ENCODE measurements at places on chromosomes 12 and 14. TPM values are rescaled to one million over a fixed set of nuclear protein-coding genes. Genes with fewer than 3 reads are reported as not detected.

- H3K36me3 ChIP-seq = peaks cover 5% of the 10 kb centered on the region
- H3K27ac ChIP-seq = peak overlapping the region; percentile 41
- DNase-seq = peak; percentile 17
Observed at GRCh38 chr12:121297435-121297991, 1.0 kb upstream of the CAMKK2 start.

APAF1 gene
- 25.7 TPM for total RNA-seq

NGB gene
- 9.6 TPM for total RNA-seq

- H3K27me3 ChIP-seq = no peaks in the 10 kb centered on the region
- no peak for DNase-seq
- H3K27ac ChIP-seq = no peak overlapping the region
Observed at GRCh38 chr14:80271389-80271788, 60.1 kb upstream of the DIO2 start.

DNA sequence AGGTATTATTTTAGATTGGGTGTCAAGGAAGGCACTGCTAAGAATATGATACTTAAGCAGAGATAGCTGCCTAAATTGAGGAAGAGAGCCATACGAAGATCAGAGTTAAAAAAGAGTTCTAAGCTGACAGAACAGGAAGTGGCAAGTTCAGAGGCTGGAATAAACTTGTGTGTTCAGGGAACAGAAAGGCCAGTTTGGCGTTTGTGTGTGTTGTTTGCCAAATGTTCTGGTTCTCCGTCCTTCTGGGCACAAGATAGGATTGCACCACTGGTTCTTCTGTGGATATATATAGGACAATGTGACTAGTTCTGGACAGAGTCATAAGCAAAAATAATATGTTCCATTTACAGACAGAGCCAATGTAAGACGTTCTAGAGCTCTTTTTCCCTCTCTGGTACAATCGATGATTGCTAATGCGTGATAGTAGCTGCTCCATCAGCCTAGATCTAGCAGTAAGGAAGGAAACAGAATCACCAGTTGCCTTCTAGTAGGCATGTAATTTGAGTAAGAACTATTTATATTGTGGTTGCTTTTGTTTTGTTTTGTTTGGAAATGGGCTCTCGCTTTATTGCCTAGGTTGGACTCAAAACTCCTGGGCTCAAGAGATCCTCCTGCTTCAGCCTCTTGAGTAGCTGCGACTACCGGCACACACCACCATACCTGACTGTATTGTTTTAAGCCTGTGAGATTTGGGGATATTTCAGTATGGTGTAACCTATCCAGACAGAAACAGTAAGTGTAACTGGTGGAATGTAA, 7.4 kb downstream of the BBS10 start:
- H3K4me1 ChIP-seq = no peaks in the 10 kb centered on the region
- no peaks in the 10 kb centered on the region for H3K27me3 ChIP-seq

DNA sequence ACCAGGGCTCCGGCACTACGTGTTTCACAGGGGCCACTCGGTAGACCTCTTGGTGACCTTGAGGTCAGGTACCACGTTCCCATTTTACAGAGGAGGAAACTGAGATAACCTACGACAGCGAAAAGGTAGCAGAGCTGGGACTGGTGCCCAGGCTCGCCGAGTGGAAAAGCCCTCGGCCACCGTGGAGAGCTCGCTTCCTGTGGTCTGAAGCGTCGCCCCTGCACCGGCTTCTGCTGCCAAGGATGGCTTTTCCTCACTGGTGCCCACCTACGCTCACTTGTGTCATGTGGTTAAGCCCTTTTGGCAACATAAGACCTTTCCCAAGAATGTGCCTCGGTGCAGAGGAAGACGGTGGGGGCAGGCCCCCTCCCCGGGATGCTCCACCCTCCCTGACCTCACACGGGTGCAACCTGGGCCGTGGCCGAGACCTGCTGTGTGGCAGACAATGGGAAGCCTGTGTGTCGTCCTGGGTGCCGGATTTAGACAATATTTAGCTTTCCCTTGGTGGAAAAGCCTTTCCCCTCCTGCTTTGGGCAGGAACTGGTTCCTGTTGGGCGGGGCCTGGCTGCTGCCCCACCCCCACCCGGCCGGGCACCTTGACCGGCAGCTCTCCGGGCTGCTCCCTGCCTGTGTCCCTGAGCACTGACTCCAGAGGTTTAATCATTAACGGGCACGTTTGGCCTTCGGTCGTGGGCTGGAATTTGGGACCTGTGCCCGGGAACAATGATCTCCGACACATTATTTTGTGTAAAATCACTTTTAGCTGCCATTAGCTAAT, 32.4 kb upstream of the PPP1R13B start:
- H3K4me3 ChIP-seq = no peak overlapping the region
- H3K36me3 ChIP-seq = no peaks in the 10 kb centered on the region
- no peak for DNase-seq
- peak overlapping the region; percentile 34 for H3K27ac ChIP-seq
- no peaks in the 10 kb centered on the region for H3K27me3 ChIP-seq

COPS7A gene
- total RNA-seq = 80.4 TPM

PIANP gene
- total RNA-seq = 3.8 TPM

DNA sequence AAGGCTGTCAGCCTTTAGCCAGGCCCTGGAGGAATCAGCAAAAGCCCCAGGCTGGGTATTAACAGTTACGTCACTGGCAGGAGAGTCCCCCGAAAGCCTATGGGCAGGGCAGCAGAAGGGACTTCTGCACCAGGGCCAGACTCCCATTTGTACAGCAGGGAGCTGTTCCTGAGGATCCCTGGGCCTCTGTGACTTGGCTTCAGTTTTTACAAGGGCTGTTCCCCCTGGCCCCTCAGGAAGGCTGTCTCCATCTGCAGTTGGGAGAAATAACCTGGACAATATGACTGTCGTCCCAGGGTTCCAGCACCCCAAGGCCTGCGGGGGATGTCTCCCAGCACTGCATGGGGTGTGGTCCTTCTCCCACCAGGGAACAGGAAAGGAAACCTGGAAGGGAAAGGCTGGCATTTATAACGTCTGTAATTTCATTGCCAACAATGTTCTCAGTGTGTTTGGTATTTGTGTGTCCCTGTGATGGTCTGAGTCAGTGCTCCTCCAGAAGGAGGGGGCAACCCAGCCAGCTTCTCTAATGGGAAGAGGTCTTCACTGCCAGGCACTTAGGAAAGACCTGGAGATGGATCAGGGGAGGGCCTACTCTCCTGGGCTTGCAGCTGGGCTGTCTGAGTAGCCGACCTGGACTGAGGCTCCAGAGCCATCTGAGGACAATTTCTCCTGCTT, 42.4 kb downstream of the ERH start:
- H3K36me3 ChIP-seq = peaks cover 33% of the 10 kb centered on the region
- H3K27ac ChIP-seq = no peak overlapping the region
- no peaks in the 10 kb centered on the region for H3K27me3 ChIP-seq
- no peak overlapping the region for H3K4me3 ChIP-seq
- no peak for DNase-seq

- H3K27me3 ChIP-seq = no peaks in the 10 kb centered on the region
- no peaks in the 10 kb centered on the region for H3K36me3 ChIP-seq
- no peaks in the 10 kb centered on the region for H3K4me1 ChIP-seq
- H3K27ac ChIP-seq = no peak overlapping the region
- no peak for DNase-seq
- H3K4me3 ChIP-seq = no peak overlapping the region
Observed at GRCh38 chr12:92233346-92234015, 87.8 kb upstream of the BTG1 start.

DERA gene
- total RNA-seq = 32.7 TPM

GRCh38 chr14:21534576-21534975, 8.4 kb upstream of the SALL2 start:
- peak overlapping the region; percentile 61 for H3K27ac ChIP-seq
- no peaks in the 10 kb centered on the region for H3K27me3 ChIP-seq
- DNase-seq = no peak
- H3K36me3 ChIP-seq = no peaks in the 10 kb centered on the region

IGF1 gene
- total RNA-seq = 20.4 TPM

DNA sequence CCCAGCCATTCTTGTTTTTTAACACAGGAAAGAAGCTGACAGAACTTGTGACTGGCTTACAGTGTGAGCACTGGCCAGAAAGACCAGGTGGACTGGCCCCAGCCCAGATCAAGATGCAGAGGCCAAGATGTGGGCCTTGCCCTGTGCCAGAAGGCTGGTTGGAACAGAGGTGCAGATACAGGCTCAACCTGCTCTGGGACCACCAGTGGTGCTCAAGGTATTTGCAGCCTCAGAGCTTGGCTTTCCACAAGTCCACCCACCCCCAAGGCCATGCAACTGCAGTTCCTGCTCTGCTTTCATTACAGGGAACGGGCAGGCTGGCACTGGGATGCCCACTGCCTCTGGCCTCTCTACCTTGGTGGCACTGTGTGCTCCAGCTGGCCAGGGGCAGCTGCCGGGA, 23.3 kb downstream of the ZFC3H1 start:
- H3K4me3 ChIP-seq = no peak overlapping the region
- no peaks in the 10 kb centered on the region for H3K4me1 ChIP-seq
- no peak for DNase-seq
- H3K27ac ChIP-seq = no peak overlapping the region

DNA sequence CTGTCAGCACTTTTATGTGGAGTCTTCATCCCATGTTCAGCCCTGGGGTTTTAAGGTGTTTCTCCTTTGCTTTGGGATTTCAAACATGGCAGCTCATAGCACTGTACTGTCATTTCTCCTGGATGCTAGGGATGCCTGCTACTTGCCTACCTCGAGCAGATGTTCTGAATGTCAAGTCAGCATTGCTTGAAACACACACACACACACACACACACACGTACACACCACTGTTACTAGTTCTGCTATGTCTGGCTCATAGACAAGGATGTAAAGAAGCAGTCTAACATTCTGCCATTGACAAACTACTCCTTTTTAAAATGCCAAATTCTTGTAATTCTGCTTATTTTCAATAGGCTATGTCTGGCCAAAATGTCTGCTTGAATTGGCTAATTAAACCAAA, 72.7 kb downstream of the SAMD4A start:
- H3K36me3 ChIP-seq = no peaks in the 10 kb centered on the region
- peaks cover 11% of the 10 kb centered on the region for H3K4me1 ChIP-seq
- no peak overlapping the region for H3K27ac ChIP-seq
- no peak for DNase-seq
- H3K4me3 ChIP-seq = no peak overlapping the region
- no peaks in the 10 kb centered on the region for H3K27me3 ChIP-seq

DNA sequence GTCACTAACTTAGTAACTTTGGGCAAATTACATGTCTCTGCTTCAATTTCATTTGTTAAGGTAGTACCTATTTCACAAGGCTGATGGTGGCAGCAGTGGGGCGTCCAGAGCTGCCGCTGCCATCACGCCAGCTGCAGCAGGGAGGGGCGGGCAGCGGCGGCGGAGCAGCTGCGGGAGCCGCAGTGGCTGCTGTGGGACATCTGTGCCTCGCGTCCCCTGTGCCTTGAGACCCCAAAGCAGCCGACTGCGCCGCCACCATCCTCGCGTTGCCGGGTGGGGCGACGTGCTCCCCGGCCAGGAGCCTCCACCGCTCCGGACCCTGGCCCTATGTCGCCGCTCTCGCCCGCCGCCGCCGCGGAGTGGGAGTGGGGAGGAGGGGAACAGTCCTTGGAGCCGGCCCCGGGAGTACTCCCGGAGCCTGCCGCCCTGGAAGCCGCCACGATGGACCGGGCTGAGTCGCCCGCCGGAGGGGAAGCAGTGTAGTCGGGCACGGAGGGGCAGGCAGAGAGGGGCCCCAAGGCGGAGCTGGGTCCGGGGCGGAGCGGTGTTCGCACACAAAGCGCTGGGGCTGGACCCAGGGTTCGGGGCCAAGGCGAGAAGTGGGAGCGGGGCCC, 51.4 kb downstream of the A2M start:
- H3K4me1 ChIP-seq = peaks cover 6% of the 10 kb centered on the region
- DNase-seq = peak; percentile 41
- peaks cover 7% of the 10 kb centered on the region for H3K36me3 ChIP-seq
- no peaks in the 10 kb centered on the region for H3K27me3 ChIP-seq

- no peaks in the 10 kb centered on the region for H3K36me3 ChIP-seq
- no peak overlapping the region for H3K27ac ChIP-seq
- H3K27me3 ChIP-seq = no peaks in the 10 kb centered on the region
- no peak for DNase-seq
- H3K4me3 ChIP-seq = no peak overlapping the region
- H3K4me1 ChIP-seq = no peaks in the 10 kb centered on the region
Observed at GRCh38 chr12:96386794-96387193, 13.4 kb downstream of the CDK17 start.

- no peak overlapping the region for H3K27ac ChIP-seq
- no peak overlapping the region for H3K4me3 ChIP-seq
- DNase-seq = no peak
- no peaks in the 10 kb centered on the region for H3K27me3 ChIP-seq
Observed at GRCh38 chr12:132014915-132015280, 65.2 kb downstream of the EP400 start.

- no peaks in the 10 kb centered on the region for H3K27me3 ChIP-seq
- H3K27ac ChIP-seq = no peak overlapping the region
Observed at GRCh38 chr12:51806896-51807295, 41.6 kb downstream of the FIGNL2 start.

GRCh38 chr14:64760916-64761315, 56.7 kb downstream of the PLEKHG3 start:
- no peaks in the 10 kb centered on the region for H3K27me3 ChIP-seq
- peak; percentile 38 for DNase-seq
- no peak overlapping the region for H3K27ac ChIP-seq
- H3K4me1 ChIP-seq = peaks cover 75% of the 10 kb centered on the region
- peaks cover 20% of the 10 kb centered on the region for H3K36me3 ChIP-seq

DNA sequence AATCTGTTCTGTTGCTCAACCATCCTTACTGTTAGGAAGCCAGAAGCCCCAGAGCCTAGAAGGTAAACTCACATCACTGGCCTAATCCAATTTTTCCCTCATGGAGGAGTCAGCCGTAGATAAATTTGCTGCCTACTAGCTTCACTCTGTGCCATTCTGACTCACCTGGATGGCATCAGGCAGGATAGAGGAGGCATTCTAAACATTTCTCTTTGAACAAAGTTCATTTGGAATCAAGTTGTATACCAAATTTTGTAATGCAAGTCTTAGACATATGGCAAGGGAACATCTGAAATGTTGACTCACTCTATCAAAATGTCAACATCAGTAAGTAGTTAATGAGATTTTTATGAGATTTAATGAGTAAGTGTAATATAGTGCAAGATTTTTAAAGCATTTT, 13.6 kb upstream of the TBC1D30 start:
- DNase-seq = no peak
- no peak overlapping the region for H3K27ac ChIP-seq
- H3K4me1 ChIP-seq = no peaks in the 10 kb centered on the region

DNA sequence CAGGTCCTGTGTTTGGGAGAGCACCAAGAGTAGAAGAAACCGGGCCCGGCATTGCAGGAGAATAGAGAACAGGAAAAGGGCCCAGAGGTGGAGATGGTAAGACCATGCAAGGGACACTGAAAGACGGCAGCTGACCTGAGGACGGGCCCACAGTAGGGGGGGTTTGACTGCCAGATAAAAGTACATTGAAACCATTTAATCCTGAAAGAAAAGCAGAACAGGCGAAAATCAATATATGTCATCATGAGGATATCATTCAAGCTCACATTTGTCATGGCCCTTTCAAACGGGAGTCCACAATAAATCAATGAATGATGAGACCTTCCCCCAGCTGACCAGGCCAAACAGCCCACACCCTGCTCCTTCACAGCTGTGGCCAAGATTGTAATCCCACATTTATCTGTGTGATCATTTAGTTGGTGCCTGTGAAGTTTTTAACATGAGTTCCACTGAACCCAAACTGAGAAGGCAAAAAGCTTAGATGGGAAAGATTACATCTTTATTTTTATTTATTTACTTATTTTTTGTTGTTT, 39.5 kb downstream of the E2F7 start:
- no peak for DNase-seq
- H3K4me3 ChIP-seq = no peak overlapping the region
- peaks cover 2% of the 10 kb centered on the region for H3K36me3 ChIP-seq
- H3K27ac ChIP-seq = no peak overlapping the region

- H3K4me1 ChIP-seq = no peaks in the 10 kb centered on the region
- no peak overlapping the region for H3K27ac ChIP-seq
- no peak overlapping the region for H3K4me3 ChIP-seq
- no peak for DNase-seq
- H3K36me3 ChIP-seq = no peaks in the 10 kb centered on the region
Observed at GRCh38 chr12:129599406-129599805, 304.4 kb downstream of the TMEM132D start.

All from spinal cord (tissue), 10 donors.